ENCODE measurements at places on chromosomes 6 and 20.

GRCh38 chr6:128666405-128666804 lies 146.0 kb upstream of the PTPRK start:
- DNase-seq, result no peak

DNA sequence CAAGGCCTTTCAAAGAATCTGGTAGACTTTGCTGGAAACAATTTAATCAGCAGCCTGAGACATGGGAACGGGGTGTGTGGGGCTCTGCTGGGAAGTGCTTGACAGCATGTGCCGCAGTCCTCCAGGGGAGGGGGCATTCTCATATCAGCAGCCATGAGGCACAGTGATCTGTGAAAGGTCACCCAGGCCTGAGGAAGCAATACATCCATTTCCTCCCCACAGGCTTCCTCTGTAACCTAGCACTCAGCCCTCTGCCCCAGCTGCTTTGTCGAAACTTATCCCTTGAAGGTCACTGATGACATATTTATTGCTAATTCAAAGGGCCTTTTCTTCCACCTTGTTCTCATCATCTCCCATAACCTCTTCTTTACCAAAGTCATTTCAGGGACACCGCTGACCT lies 103.3 kb downstream of the TNFAIP3 start:
- no peak for DNase-seq

DNA sequence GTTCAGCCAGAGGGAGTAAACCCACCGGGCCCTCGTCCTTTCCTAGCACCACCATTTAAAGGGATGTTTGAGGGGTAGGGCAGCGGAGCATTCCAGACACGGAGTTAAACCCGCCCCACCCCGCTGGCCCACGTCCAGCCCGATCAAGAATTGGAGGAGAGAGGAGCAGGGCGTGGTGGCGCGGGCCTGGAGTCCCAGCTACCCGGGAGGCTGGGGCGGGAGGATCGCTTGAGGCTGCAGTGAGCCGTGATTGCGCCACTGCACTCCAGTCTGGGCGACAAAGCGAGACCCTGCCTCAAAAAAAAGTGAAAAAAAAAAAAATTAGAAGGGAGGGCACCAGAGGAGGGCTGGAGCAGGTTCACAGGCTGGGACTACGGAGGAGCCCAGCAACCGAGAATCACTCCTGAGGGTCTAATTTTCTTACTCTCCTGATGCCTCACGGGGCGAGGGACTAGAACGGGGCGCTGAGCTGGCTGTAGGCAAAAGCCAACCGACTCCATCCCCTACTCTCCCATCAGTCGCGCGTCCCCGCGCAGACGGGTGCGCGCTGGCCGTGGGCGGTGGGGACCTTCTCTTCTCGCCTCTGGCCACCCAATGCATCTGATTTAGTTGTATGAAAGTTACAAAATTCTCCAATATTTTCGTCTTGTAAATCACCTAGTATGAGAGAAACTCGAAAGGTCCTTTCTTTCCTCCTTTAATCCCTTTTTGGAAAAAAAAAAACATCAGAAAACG lies 6.1 kb upstream of the HSPA1B start:
- no peak for DNase-seq

- no peak for DNase-seq
Measured at GRCh38 chr6:106783640-106784566, 154.5 kb downstream of the QRSL1 start.

DNA sequence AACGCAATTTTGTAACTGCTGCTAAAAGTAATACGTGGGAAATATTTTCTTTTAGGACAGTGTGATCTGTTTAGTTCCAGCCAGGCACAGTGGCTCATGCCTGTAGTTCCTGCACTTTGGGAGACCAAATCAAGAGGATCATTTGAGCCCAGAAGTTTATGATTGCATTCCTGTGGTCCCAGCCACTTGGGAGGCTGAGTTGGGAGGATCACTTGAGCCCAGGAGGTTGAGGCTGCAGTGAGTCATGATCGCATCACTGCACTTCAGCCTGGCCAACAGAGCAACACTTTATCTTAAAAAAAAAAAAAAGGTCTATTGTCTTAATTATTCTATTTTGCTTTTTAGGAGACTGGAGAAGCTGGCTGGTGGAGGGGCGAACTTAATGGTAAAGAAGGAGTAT lies 101.5 kb downstream of the CD2AP start:
- DNase-seq, result no peak

GRCh38 chr6:121639021-121639420 lies 203.6 kb downstream of the GJA1 start:
- DNase-seq, result no peak

- DNase-seq, result no peak
Measured at GRCh38 chr6:7787137-7787608, 61.3 kb downstream of the BMP6 start.

DNA sequence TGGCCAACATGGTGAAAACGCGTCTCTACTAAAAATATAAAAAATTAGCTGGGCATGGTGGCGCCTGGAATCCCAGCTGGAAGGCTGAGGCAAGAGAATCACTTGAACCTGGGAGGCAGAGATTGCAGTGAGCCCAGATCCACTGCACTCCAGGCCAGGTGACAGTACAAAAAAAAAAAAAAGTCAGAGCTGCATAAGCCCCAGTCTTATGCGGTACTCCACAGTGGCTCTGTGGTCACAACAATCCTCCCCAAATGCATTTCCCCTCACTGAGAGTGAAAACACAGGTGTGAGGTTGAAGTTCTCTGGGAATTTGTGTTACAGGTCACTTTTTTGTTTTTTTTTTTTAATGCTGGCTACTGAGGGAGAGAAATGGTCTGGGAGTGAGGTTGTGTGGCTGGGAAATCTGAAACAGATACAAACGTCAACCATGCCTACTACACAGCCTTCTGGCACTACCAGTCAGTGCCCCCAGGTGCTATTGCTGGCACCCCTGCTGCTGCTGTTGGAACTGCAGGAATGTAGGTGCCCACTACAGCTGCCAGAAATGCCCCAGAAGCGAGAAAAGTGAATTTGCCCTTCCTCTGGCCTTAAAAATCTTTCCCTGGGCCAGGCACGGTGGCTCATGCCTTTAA lies 5.7 kb downstream of the MRPS26 start:
- no peak for DNase-seq

DNA sequence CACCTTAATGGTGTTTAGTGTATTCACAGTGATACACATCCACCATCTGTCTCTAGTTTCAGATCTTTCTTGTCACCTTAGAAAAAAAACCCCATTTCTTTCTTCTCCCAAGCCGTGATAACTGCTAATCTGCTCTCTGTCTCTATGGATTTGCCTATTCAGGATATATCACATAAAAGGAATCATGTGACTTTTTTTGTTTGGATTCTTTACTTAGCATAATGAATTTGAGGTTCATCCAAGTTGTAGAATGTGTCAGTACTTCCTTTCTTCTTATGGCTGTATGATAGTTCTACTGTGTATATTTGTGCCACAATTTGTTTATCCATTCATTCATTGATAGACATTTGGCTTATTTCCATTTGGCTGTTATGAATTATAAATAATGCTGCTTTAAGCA lies 57.1 kb downstream of the ITCH start:
- no peak for DNase-seq
